ENCODE measurements at places on chromosomes 2 and 18.

- peak; percentile 54 for DNase-seq
Measured at GRCh38 chr18:48940854-48941611, 9.7 kb downstream of the SMAD7 start.

- DNase-seq, result no peak
Measured at GRCh38 chr18:25313268-25313667, 38.7 kb downstream of the ZNF521 start.

DNA sequence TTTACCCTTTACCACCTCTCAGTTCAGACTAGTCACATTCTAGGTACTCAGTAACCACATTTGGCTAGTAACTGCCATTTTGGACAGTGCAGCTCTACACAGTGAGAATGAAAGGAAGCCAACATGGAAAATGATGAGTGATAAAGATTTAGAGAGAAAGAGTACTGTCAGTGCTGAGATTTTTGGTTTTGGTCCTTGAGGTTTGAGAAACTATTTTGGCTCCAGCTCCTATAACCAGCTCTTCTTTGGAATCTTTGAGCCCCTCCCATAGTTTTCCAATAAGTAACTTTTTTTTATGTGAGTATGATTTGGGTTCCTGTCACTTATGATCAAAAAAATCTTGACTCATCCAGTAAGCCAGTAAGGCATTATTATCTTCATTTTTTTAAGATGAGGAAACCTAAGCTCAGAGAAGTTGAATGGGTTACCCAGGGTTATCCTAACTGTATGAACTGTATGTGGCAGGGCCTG, 173.0 kb downstream of the BABAM2 start:
- DNase-seq, result no peak

- no peak for DNase-seq
Measured at GRCh38 chr18:250685-251084, 17.2 kb downstream of the THOC1 start.

GRCh38 chr2:111071600-111072171, 49.0 kb upstream of the BCL2L11 start:
- DNase-seq, result no peak

DNA sequence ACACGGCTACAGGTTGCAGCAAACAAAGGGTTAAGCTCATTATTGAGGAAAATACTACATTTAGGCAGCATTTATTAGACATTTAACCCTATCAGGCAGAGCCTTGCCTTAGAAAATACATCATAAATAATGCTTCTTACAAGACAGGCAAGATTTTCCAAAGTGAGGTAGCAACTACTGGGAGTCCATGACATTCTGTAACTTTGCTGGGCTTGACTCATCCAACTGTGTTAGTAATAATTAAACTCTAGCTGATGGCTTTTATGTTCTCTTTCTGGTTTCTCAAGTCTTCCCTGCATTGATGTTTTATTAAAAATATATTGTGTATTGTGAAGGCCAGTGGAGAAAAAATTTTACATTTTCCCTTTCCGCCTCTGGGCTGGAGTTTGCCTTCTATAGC, 291.3 kb downstream of the AFF3 start:
- DNase-seq, result no peak

- no peak for DNase-seq
Measured at GRCh38 chr2:157497638-157498314, 53.9 kb upstream of the CYTIP start.
